Ovary (tissue), 10 donors: ENCODE measurements at places on chromosomes 4 and X. TPM values are rescaled to one million over a fixed set of nuclear protein-coding genes. Genes with fewer than 3 reads are reported as not detected.

RPS6KA6 gene
- 3.1 TPM for polyA plus RNA-seq

PRKG2 gene
- polyA plus RNA-seq = 0.13 TPM

SUPT20HL2 gene
- 0.04 TPM for polyA plus RNA-seq

TMPRSS11A gene
- not detected for polyA plus RNA-seq

ZNF81 gene
- polyA plus RNA-seq = 1.5 TPM

MSMO1 gene
- 16.7 TPM for polyA plus RNA-seq

ADH1A gene
- 0.15 TPM for polyA plus RNA-seq

SLC25A31 gene
- 0.12 TPM for polyA plus RNA-seq

SPANXA2 gene
- polyA plus RNA-seq = not detected

PRRG3 gene
- polyA plus RNA-seq = 3.6 TPM

ANKRD50 gene
- polyA plus RNA-seq = 8.9 TPM

PCDH18 gene
- polyA plus RNA-seq = 26.5 TPM

SPANXB1 gene
- not detected for polyA plus RNA-seq

MTTP gene
- polyA plus RNA-seq = 2.6 TPM

CWH43 gene
- not detected for polyA plus RNA-seq

ZFP92 gene
- 3.9 TPM for polyA plus RNA-seq

CLDN34 gene
- not detected for polyA plus RNA-seq

S100P gene
- polyA plus RNA-seq = not detected

PIGA gene
- 6.4 TPM for polyA plus RNA-seq

DCLK2 gene
- 5.0 TPM for polyA plus RNA-seq

TREX2 gene
- polyA plus RNA-seq = not detected

TCEAL2 gene
- polyA plus RNA-seq = 105 TPM

MAGED4B gene
- polyA plus RNA-seq = 29.6 TPM

TSPAN7 gene
- 84.2 TPM for polyA plus RNA-seq

MAOB gene
- 322 TPM for polyA plus RNA-seq

OTC gene
- polyA plus RNA-seq = 2.2 TPM
